Stimulated activated CD8-positive, alpha-beta memory T cell treated with anti-CD3 and anti-CD28 coated beads, Interleukin-7, amount 100 ng/mL, for 4 hours (primary cell): ENCODE measurements at places on chromosomes 11 and 22.

- no peak for DNase-seq
Measured at GRCh38 chr11:11486423-11486822, 133.4 kb upstream of the CSNK2A3 start.

- no peak for DNase-seq
Measured at GRCh38 chr11:126627421-126627820, 271.9 kb downstream of the ST3GAL4 start.

- no peak for DNase-seq
Measured at GRCh38 chr22:32706149-32706548, 95.4 kb upstream of the TIMP3 start.

- DNase-seq: no peak
Measured at GRCh38 chr11:123580137-123580536, 74.3 kb downstream of the SCN3B start.

DNA sequence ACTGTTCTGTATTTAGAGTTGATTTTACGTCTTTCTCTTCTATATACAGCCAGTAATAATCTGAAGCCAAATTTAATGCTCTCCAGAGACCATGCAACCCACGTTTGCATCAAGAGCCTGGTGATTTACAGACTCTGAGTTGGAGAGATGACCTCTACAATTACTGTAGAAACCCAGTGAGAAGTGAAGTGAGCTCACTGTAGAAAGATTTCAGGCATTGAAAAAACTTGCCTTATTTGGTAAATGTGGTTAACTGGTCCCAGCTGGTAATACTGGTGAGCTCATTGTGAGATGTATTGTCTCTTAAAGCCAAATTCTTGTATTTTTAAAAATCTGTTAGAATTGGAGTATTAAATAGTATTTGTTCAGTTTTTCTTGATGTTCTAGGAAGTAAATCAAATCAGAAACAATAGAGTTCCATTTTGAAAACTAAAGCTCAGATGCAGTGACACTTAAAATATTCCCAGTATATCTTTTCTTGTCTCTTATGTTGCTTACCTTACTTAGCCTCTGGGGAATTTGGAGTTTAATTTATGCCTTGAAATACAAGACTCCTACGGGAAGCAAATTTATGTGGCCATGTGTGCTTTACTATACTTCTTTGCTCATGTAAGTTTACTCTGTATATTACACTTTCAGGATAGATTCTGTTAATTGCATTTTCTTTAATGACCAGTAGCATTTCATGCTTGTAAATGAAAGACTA, 189.9 kb downstream of the ARHGAP42 start:
- no peak for DNase-seq

- no peak for DNase-seq
Measured at GRCh38 chr11:12222055-12222792, 111.8 kb downstream of the MICAL2 start.

DNA sequence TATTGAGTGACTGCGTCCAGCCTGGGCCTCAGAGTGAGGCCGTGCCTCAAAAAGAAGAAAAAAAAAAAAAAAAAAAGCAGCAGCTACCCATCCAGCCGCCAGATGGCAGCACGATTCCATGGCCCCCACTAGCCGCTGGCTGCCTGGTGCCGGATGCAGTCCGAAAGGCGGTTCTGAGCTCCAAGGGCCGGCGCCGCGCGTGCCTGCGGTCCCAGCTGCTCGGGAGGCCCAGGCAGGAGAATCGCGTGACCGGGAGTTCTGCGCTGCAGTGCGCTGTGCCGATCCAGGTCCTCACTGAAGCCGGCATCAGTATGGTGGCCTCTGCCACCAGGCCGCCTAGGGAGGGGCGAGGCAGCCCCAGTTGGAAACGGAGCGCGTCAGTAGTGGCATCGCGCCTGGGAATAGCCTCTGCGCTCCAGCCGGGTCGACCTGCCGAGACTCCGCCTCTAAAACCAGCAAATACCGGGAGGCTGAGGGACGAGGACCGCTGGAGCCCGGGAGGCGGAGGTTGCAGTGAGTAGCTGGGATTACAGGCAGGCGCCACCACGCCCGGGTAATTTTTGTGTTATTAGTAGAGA, 19.3 kb downstream of the SCARF2 start:
- peak; percentile 36 for DNase-seq

- DNase-seq: no peak
Measured at GRCh38 chr11:126592496-126593410, 237.3 kb downstream of the ST3GAL4 start.

GRCh38 chr11:61482513-61482912, 26.0 kb upstream of the LRRC10B start:
- no peak for DNase-seq

DNA sequence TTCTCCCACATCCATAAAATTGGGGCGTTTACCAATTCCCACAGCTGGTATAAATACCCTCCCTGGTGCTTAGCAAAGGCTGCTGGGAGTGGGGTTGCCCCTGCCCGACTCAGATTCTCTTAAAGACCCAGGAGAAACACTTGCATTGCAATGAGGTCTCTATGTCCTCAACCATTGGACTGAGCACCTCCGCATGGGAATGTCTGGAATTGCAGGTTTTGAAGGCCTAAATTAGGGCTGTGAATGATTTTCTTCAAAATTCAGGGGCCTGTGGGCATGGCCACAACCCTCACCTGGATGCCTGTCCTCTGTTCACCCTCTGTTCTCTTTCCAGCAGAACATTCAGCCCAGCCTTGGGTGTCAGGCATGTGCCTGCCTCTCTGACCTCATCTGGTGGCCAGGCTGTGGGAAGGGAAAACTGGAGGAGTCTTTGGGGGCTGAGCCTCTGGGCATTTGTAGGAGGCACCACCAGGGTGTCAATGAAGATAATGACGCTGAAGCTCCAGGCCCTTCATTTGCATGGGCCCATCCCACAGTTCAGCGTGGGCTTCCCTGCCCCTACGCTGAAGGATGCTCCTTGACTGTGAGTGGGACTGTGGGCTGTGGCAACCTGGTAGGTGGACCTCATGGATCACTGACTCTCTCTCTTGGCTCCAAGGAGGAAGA, 52.7 kb upstream of the MYEOV start:
- DNase-seq: no peak

GRCh38 chr22:40648386-40648785, 11.9 kb upstream of the MRTFA start:
- no peak for DNase-seq

GRCh38 chr11:2899080-2899783, 13.7 kb upstream of the CDKN1C start:
- DNase-seq: no peak

- peak; percentile 3 for DNase-seq
Measured at GRCh38 chr22:41217553-41218157, 12.5 kb downstream of the L3MBTL2 start.

- peak; percentile 22 for DNase-seq
Measured at GRCh38 chr11:16613512-16614381, 124.7 kb upstream of the C11orf58 start.

GRCh38 chr11:71977743-71978418, 20.8 kb upstream of the IL18BP start:
- peak; percentile 27 for DNase-seq

DNA sequence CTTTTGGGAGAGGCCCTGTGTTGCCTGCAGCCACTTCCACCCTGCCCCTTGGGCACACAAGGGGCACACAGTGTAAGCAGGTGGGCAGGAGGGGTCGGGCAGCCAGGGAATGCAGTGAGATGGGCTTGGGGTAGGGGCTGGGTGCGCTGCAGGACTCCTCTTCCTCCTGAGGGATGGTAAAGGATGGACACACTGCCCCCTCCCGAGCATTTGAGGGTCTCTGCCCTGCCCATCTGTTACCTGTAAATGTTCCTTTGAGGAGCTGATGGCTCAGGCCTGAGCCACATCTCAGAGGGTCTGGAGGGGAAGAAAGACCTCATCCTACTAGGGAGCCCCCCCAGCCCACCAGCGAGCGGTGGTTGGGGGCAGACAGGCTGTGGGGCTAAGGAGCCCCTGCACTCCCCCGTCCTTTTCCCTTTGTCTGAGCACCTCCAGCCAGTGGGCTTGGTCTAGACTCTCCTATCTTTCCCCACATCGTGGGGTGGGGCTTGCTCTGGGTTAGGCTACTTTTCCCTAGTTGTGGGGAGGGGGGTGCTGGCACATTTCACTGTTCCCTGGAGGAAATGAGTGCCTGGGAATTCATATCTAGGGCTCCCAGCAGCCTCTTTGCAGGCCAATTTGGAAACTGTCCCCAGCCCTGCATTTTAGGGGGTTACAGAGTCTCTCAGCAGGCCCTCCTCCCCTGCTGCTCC, 1.7 kb upstream of the TSSC4 start:
- no peak for DNase-seq

GRCh38 chr11:71285111-71285510, 32.7 kb upstream of the SHANK2 start:
- no peak for DNase-seq

DNA sequence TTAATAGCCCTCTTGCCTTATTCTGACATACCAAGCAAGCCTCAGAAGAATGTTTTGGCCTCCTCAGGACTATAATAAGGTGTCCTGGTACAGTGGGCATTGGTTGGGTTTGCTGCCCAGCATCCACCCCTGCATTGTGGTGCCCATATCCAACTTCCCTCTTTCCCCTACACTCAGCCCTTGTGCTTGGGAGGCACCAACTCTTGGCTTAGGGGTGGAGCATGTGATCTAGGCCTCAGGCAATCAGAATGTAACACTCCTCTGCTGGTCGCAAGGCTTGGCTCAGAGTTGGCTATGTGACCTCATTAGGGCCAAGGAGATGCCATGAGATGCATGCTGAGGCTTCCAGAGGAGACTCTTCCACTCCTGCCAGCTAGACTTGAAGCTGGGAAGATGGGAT, 123.0 kb downstream of the CSNK2A3 start:
- no peak for DNase-seq

- DNase-seq: no peak
Measured at GRCh38 chr22:39282645-39283321, 36.6 kb downstream of the RPL3 start.

- DNase-seq: peak; percentile 30
Measured at GRCh38 chr11:9001736-9002135, 2.1 kb downstream of the NRIP3 start.

- DNase-seq: no peak
Measured at GRCh38 chr22:19586922-19587684, 62.9 kb upstream of the CLDN5 start.

- peak; percentile 82 for DNase-seq
Measured at GRCh38 chr22:24427500-24428164, at the start of gene ADORA2A. Gene ADORA2A, plus strand, starts transcription at chr22:24427599. Its CDS starts 5,806 bp downstream, at chr22:24433405.

- DNase-seq: no peak
Measured at GRCh38 chr22:40972587-40972986, 21.4 kb downstream of the RBX1 start.

DNA sequence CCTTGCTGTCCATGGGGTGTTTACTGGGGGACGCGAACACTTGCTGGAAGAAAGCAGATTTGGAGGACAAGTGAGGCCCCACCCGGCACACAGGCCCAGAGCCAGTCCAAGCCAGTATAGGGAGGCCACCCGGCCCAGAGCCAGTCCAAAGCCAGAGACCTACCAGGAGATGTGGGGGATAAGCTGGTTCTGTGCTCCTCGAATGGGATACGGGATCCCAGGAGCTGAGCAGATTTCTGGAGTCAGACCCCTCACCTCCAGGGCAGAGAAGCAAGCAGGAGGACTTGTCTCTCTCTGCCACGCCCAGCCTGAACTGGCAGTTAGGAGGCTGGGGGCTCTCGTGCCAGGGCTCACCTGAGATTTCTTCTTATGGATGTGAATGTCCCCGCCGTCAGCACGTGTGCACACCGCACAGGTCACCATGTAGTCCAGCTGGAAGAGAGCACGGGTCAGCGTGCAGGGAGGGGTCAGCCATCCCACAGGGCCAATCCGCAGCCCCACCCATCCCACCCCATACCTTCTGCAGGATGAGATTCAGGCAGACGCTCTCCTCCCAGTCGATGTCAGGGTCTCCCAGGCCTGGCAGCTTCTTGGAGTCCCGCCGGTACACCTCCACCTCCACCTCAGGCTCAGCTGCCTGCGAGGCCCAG, 35.3 kb downstream of the KIAA0930 start:
- DNase-seq: no peak

DNA sequence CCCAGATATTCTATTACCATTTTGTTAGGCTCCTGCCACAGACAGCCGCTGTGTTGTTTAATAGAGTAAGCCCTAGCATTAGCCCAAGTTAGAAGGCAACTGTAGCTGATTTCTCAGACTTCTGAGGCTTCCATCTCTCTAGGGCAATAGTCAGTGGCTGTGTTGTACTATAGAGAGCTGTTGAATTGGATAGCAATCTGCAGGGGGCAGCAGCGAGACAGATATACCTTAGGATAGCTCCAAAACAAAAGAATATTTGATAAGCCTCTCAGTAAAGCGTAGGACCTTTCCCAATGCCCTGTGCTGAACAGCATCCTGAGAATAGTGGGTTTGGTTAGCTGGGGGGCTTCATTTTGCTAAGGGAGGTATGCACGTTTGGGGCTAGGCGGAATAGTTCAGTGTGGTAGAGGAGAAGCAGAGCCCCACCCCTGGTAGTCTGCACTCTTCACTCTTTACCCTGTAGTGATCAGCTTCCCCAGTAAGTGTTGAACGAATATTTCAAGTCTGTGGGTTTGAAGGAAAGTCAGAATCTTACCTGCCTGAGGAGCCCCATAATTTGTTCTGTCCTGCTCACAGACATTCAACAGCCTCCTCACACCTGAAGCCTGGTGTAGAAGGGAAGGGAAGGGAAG, 515.1 kb downstream of the INSC start:
- DNase-seq: no peak

GRCh38 chr11:132200353-132200936, 830.0 kb downstream of the NTM start:
- no peak for DNase-seq

DNA sequence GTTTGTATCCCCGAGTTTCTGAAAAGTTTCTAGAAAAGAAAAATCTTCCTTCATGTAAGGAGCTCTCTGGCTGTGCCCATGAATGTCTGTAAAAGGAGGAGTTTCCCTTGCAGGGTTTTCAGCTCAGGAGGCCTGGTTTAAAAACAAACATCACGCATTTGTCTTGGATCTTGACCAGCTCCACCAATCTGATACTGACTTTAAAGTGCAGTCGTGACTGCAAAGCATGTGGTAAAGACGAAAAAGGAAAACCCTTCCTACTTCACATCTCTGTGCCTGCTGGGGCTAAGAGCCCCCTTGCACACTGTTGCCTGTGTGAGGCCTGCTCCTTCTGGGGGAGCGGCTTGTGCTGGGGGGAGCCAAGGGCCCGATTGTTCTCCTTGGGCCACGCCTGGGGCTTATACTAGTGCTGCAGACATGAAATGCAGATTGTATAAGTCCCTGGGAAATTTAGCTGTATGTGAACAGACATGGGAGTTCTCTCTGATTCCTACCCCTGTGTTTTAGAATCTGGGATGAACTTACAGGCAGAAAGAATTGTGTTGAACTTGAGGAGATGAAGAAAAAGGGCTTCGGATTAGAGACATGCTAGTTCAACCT, 62.1 kb downstream of the ADAMTS15 start:
- DNase-seq: no peak

- DNase-seq: no peak
Measured at GRCh38 chr11:27029966-27030365, 10.6 kb upstream of the BBOX1 start.

GRCh38 chr11:2359557-2359956, 17.6 kb upstream of the CD81 start:
- no peak for DNase-seq

DNA sequence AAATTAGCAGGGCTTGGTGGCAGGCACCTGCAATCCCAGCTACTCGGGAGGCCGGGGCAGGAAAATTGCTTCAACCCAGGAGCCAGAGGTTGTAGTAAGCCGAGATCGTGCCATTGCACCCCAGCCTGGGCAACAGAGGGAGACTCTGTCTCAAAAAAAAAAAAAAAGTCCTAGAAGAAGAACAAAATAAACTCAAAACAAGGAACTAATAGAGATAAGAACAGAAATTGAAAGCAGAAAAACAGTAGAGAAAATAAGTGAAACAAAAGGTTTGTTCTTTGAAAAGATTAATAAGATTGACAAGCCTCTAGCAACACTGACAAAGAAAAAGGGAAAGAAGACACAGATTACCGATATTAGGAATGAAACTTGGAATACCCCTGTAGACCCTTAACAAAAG, 45.1 kb upstream of the CBX7 start:
- no peak for DNase-seq

- DNase-seq: no peak
Measured at GRCh38 chr22:46579751-46580449, 40.3 kb upstream of the GRAMD4 start.
